ENCODE measurements at places on chromosomes 3 and 15. TPM values are rescaled to one million over a fixed set of nuclear protein-coding genes. Genes with fewer than 3 reads are reported as not detected.

Gene SV2B
- 0.02 TPM for total RNA-seq

Gene KCNMB2
- total RNA-seq = not detected

Gene PLIN1
- 0.35 TPM for total RNA-seq

Gene TERC
- 13.7 TPM for total RNA-seq

Gene CRYGS
- total RNA-seq = 3.0 TPM
